ENCODE measurements at places on chromosomes 7 and 10.
A peak's percentile ranks its signal among the peaks of the same experiment; 100 is the strongest.

GRCh38 chr7:38141187-38141586 is 36.9 kb upstream of the STARD3NL start:
- peaks cover 22% of the 10 kb centered on the region for H3K27me3 ChIP-seq
- no peak overlapping the region for H3K4me3 ChIP-seq
- no peaks in the 10 kb centered on the region for H3K4me1 ChIP-seq
- no peak overlapping the region for H3K27ac ChIP-seq

GRCh38 chr7:84535580-84536270 is 341.1 kb upstream of the SEMA3A start:
- no peak overlapping the region for H3K27ac ChIP-seq
- no peak overlapping the region for H3K4me3 ChIP-seq
- no peaks in the 10 kb centered on the region for H3K27me3 ChIP-seq

GRCh38 chr10:69045441-69046300 is 42.2 kb upstream of the SRGN start:
- H3K27me3 ChIP-seq, result no peaks in the 10 kb centered on the region
- H3K4me3 ChIP-seq, result no peak overlapping the region
- H3K36me3 ChIP-seq, result no peaks in the 10 kb centered on the region
- no peak for DNase-seq
- no peaks in the 10 kb centered on the region for H3K4me1 ChIP-seq

GRCh38 chr10:101848894-101849351 is 5.3 kb upstream of the KCNIP2 start:
- no peak for DNase-seq
- H3K4me1 ChIP-seq, result peaks cover 18% of the 10 kb centered on the region
- peaks cover 13% of the 10 kb centered on the region for H3K36me3 ChIP-seq
- no peak overlapping the region for H3K4me3 ChIP-seq
- peaks cover 4% of the 10 kb centered on the region for H3K27me3 ChIP-seq

DNA sequence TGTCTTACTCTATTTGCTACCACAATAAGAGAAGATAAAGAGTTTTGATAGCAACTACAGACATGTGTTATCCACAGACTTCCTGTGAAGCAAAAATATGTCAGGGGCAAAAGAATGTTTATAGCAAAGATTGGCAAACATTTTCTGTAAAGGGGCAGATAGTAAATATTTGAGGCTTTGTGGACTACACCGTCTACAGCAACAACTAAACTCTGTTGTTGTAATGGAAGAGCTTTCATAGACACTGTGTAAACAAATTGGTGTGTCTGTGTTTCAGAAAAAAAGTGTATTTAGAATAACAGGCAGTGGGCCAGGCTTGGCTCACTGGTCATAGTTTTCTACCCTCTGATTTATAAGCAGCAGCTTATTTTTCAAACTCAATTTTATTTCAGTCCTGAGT is 521.4 kb downstream of the ANKRD7 start:
- DNase-seq, result no peak
- H3K4me1 ChIP-seq, result peaks cover 5% of the 10 kb centered on the region
- no peak overlapping the region for H3K4me3 ChIP-seq
- H3K27ac ChIP-seq, result no peak overlapping the region

DNA sequence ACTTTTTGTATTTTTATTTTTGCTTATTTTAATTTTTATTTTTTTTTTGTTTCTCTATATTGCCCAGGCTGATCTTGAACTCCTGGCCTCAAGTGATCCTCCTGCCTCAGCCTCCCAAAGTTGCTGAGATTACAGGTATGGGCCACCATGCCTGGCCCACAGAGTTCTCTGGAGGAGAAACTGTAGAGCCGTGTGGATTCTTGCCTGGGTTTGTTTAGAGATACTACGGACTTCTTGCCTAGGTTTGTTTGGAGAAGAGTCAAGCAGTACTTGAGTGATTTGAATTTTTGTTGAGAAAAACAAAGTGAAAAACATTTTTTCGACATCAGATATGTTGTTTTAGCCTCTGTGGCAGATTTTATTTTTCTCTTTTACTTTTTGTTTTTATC is 99.0 kb downstream of the CAMK1D start:
- H3K4me1 ChIP-seq, result peaks cover 31% of the 10 kb centered on the region
- peak overlapping the region; percentile 64 for H3K4me3 ChIP-seq
- no peaks in the 10 kb centered on the region for H3K36me3 ChIP-seq
- no peak for DNase-seq
